ENCODE measurements at places on chromosomes 13 and 19.

- DNase-seq = no peak
Observed at GRCh38 chr13:107873926-107874325, 341.4 kb downstream of the LIG4 start.

- no peak for DNase-seq
Observed at GRCh38 chr13:101514695-101515275, 62.3 kb downstream of the ITGBL1 start.

GRCh38 chr19:7845390-7846154, 15.6 kb downstream of the EVI5L start:
- DNase-seq = no peak

- no peak for DNase-seq
Observed at GRCh38 chr19:29247471-29247870, 34.5 kb upstream of the UQCRFS1 start.

- no peak for DNase-seq
Observed at GRCh38 chr13:32659736-32660135, 73.5 kb downstream of the PDS5B start.

- no peak for DNase-seq
Observed at GRCh38 chr19:34733266-34733745, 737 bp upstream of the ZNF181 start.

GRCh38 chr13:71964491-71965100, 97.6 kb upstream of the DACH1 start:
- no peak for DNase-seq

- DNase-seq = no peak
Observed at GRCh38 chr13:28528848-28529247, 33.9 kb upstream of the FLT1 start.

DNA sequence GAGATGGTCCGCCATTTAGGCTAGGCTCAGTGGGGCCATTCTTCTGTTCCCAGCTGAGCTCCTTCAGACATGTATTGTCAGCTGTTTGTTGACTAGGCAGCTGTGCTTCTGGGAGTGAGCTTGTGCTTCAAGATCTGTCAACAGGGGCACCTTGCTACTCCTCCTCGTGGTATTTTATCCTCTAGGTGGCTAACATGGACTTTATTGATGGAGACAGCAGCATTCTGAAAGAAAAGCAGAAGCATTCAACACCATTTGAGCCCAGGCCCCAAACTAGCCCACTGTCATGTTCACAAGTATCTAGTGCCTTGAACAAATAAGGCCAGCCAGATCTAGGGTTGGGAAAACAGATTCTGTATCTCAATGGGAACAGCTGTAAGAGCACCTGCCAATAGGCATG, 65.9 kb downstream of the ZNF429 start:
- DNase-seq = no peak

GRCh38 chr19:40752257-40752781, 1.3 kb downstream of the SNRPA start:
- DNase-seq = no peak

GRCh38 chr19:5032101-5032967, 63.4 kb downstream of the KDM4B start:
- DNase-seq = no peak

DNA sequence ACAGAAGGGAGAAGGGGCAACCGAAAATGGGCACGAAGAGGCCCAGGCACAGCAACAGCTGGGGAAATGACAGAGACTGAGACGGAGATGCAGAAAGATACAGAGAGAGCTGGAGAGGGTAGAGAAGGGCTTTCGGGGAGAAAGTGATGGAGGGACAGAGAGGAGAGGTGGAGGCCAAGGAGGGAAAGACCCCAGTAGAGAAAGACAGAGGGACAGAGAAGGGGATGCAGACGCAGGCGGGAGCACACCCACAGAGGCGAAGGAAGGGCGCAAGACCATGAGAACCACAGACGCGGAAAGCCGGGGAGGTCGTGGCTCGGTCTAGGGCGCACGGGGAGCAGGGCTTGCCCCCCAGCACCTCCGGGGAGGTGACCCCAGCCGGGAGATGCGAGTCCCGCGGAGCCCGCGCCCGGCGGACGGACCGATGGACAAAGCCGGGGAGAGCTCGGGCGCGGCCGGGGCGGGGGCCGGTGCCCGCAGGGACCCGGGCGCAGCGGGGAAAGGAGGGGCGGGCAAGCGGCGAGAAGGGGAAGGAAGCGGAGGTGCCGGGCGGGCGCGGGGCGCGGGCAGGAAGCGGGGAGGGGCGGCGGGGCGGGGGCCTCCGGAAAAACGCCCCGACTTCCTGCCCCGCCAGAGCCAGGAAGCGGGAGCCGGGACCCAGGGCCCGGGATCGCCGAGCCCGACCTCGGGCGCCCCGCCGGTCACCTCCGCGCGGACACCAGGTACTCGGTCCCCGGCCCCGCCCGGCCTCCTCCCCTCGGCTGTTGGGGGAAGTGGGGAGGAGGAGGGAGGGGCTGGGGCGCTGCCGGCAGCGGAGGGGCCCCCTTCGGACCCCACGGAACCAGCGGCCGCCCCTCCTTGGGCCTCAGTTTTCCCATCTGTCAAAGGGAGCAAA, at the start of gene ARHGEF1:
Gene ARHGEF1, plus strand, starts transcription at position 617 of the 895 bp plus-strand sequence. CDS start 4,899 bp downstream, outside the sequence.
- no peak for DNase-seq

GRCh38 chr19:5903624-5904351, at the start of gene NDUFA11:
TSS of gene NDUFA11 (minus strand) at chr19:5903790. CDS start at chr19:5903708, 82 bp downstream.
- peak; percentile 98 for DNase-seq

GRCh38 chr19:47644743-47645482, 36.0 kb downstream of the BICRA start:
- no peak for DNase-seq

DNA sequence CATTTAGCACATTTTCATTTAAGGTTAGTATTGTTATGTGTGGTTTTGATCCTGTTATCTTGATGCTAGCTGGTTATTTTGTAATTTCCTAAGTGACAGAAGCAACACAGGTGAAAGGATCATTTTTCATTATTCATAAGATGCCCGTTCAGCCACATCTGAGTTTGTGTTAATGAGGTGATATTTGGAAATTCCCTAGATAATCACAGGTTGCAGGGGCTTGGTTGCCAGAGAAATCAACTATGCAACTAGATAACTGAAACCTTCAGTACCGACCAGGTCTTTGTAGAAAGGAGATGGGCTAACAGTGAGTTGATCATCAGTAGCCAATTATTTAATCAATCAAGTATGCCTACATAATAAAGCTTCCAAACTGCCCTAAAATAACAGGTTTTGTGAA, 121.3 kb upstream of the UFM1 start:
- DNase-seq = no peak

DNA sequence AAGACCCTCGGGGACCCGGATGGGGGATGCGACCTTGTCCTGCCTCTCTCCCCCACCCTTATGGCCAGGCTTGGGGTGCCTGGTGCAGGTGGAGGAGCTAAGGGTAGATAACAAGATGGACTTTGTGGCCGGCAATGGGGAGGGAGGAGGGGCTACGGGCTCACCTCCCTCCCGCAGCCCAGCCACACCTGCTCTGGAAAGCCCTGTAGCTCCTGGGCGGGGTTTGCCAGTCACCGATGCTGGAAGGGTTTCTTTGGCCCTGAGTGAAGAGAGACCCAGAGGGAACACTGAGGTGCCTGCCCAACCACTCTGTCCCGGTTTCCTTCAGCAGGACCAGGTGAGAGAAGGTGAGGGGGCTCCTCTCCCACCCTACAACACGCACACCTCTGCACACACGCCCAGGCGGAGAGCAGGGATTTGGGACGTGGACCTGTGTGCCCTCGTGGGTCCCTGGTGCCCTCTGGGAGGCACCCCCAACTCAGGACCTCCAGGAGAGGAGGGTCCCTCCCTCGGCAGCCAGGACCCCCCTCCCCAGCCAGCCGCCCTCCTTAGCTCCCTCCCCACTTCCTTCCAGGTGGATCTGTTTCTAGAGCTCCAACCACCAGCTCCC, at the start of gene FUT2:
Gene FUT2, plus strand, starts transcription at position 229 of the 610 bp plus-strand sequence. CDS start 6,986 bp downstream, outside the sequence.
- no peak for DNase-seq

DNA sequence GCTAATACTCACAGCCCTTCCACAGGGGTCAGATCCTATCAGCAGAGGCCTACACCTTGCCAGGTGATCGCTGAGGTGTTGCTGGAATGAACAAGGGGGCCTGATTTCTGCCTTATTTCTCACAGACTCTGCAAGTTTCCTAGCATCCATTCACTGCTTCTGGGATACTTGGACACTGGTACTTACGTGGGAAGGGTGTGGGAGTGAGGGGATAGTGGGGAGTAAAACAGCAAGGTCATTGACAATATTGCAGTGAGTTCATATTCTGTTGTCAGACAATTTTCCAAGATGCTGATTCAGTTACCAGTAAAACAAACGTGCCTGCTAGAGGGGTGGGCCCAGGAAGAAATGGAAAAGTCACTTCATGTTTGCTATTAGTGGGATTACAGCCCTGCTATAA, 276.5 kb downstream of the SHISA2 start:
- DNase-seq = no peak

DNA sequence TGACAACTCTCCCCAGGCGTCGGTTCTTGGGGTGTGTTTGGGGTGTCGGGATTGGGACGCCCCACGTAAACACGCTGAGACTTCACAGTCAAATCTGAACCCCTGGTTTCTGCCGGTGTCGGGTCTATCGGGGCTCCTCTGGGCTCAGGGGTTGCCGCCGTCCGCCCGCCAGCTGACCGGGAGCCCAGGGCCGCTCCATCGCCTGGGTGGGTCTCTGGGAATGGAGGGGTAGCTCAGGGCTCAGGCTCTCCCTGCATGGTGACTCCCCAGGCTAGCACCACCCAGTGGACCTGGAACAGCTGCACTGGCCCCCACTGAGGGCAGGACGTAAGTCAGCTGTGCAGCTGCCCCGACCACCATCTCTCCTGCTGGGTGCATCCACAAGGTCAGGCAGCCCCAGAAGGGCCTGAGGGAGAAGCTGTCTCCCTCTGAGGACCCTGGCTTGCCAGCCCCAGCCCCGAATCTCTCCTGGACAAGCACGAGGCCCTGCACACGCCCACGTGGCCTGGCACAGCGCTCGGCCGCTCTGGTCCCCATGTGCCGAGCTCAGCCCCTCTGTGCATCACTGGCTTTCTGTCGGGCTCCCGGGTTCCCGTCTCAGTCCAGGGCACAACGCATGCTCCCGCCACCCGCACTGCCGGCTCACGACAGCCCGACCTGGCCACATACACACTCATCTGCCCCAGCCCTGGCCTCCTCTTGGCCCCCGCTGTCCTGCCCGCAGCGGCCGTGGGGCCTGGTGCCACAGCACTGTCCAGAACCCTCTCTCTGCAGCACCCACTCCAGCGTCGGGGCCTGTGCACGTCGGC, 6.1 kb downstream of the RNF126 start:
- no peak for DNase-seq

- no peak for DNase-seq
Observed at GRCh38 chr13:21078501-21078900, 17.1 kb upstream of the LATS2 start.

DNA sequence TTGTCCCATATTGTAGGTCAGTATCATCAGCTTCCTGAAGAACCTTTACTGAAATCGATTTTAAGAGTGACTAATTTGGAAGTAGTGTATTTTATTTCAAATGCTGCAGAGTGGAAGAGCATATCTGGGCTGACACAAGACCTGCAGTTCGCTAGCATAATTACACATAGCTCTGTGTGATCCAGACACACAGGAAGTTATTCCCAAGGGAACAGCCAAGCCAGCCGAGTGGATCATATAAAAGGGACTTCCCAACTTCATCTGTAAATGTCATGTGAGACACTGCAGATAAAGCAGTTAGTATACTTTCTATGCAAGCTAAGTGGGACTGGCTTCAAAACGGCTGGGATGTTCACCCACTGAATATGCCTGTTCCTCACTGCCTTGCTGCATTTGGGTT, 760.4 kb downstream of the SLITRK1 start:
- DNase-seq = no peak

- no peak for DNase-seq
Observed at GRCh38 chr19:10325732-10326131, 7.6 kb downstream of the RAVER1 start.

- DNase-seq = no peak
Observed at GRCh38 chr19:29483944-29484581, 41.7 kb upstream of the VSTM2B start.

DNA sequence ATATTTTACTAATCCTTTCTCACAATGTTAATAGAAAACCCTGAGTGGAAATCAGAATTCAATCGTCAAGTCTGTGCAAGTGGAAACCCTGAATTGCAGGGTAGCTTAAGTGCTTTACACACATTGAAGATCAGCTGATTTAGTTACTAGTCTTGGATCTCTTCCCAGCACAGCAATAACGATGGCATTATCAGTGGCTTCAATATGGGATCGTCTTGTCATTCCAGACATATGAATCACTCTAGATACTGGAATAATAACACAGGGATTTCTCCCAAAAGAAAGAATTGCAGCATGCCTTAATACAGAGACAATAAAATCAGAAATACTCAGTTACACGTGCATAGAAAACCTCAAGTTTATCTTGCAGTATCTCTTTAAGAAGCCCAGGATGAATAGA, 12.6 kb upstream of the METTL21C start:
- DNase-seq = no peak

DNA sequence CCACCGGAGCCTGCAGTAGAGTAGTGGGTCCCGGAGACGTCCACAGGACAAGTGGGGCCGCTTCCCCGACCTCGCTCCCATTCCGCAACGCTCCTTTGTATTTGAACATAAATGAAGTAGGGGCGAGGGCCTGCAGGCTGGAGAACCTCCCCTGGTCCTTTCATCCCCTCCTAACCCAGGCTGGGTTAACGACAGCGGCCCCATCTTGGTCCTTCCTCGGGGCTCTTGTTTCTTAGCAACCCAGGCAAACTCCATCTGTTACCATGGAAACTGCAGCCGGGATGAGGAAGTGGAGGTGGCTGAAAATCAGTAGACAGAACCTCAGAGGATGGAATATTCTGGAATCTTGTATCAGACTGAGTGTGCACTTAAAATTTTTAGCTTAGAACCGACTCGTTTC, 132.6 kb upstream of the USP29 start:
- DNase-seq = no peak

GRCh38 chr19:15354566-15355296, 22.4 kb upstream of the BRD4 start:
- DNase-seq = no peak

GRCh38 chr13:45604892-45605291, 10.6 kb downstream of the ERICH6B start:
- no peak for DNase-seq

DNA sequence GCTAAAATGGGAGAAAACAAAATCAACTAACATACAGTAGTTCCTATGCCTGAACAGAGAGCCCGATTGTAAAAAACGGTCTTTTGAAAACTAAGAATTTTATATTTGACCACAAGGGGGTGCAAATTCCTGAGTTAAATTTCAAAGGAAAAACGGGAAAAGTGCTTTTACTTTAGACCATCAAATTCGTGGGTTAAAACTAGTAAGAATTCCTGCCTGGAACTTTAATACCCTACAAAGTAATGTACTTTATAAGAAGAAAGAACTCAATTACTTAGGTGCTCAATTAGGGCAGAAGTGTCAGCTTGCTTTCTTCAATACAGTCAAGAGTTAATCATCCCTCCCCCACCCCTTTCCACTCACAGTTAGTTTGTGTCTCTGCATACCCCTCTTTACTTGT, 69.8 kb downstream of the KCNRG start:
- no peak for DNase-seq
